ENCODE measurements at places on chromosomes 4 and X.
A peak's percentile ranks its signal among the peaks of the same experiment; 100 is the strongest.

GRCh38 chr4:4714331-4714730, 145.1 kb upstream of the MSX1 start:
- DNase-seq: no peak

DNA sequence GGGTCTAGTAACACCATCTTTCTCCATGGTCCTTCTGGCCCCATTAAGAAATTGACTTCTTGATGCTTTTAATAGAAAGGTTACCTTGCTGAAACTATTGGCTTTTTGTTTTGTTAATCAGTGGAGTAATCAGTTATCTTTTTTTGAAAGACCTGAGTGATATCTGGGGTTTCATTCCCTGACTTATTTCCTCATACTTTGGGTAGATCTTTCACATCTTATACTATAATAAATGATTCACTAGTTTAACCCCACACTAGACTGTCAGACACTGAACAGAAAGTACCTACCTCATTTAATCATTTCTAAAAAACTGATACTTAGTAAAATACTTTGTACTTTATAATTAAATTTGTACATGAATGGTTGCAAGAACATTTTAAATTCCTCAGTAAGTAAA, 1021.1 kb downstream of the STIM2 start:
- no peak for DNase-seq

GRCh38 chrX:53918702-53919101, 125.6 kb downstream of the PHF8 start:
- no peak for DNase-seq

- DNase-seq: no peak
Measured at GRCh38 chr4:28313729-28314713, 1453.4 kb downstream of the STIM2 start.

DNA sequence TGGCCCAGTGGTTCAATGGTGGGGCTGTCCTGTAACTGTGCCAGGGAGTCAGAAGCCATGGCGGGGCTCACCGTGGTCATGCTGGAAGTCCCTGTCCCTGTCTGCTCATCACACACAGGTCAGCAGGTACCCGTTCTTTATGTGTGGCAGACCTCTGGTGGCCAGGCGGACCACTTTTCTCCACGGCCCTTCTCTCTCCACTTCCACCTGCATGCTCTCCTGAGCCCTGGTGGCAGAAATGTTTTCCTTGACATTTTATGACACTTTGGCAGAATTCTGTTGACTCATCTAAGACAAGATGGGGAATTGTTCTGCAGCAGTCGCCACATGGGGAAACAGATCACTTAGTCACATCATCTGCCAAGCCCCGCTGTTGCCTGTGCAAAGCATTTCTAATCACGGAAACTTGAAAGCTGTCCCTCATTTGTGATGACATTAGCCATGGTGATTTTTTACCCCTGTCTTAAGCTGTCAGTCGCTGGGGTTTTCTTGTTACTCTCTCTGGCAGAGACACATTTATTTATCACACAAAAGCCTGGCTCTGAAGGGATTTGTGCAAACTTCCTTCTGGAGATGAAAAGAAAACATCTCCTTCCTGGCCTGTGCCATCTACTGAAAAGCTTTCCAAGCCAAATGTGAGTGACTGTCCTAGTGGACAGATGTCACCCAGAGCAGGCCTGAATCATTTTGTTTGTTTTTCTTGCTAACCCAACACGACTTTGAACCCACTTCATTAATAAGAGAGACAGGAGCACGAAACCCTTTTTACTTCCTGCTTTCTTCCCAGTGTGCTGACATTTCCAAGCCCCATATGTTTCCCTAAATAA, 38.8 kb upstream of the STIM2 start:
- no peak for DNase-seq

GRCh38 chr4:99921174-99921573, 25.2 kb downstream of the DNAJB14 start:
- DNase-seq: no peak

DNA sequence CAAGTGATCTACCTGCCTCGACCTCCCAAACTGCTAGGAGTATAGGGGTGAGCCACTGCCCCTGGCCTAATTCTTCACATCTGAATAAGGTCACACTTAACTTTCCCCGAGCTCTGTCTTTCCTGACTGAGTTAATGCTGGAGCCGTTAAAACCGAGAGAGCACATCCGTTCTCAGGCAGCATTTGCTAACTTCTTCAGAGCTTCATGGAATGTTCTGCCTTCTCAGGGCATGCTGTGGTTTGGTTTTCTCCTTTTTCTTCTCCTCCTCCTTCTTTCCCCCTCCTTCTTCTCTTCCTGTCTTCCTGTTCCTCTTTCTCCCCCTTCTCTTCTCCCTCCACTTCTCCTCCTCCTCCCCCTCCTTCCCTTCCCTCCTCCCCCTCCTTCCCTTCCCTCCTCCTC, 119.9 kb downstream of the ASMT start:
- DNase-seq: peak; percentile 27

DNA sequence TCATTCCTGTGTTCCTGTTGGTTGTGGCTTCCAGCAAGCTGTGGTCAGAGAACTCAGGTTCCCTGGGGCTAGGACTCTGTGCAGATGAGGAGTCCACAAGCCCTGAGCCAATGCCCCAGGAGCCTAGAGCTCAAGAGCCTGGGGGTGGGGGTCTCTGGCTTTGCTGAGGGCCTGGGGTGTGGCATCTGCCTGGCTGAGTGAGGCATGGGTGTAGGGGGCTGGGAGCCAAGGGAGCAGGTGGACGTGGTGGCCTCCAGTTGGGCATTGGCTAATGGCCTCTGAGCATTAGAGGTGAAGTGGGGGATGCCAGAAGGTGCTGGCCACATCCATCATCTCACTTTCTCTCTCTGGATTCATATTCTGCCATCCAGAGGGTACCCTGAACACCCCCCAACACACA, 5.3 kb upstream of the MAMLD1 start:
- DNase-seq: no peak

- no peak for DNase-seq
Measured at GRCh38 chrX:40485102-40485826, 95.5 kb upstream of the ATP6AP2 start.

- no peak for DNase-seq
Measured at GRCh38 chr4:23023121-23023520, 330.4 kb downstream of the GBA3 start.

GRCh38 chr4:1090465-1091440, 22.6 kb downstream of the RNF212 start:
- no peak for DNase-seq

DNA sequence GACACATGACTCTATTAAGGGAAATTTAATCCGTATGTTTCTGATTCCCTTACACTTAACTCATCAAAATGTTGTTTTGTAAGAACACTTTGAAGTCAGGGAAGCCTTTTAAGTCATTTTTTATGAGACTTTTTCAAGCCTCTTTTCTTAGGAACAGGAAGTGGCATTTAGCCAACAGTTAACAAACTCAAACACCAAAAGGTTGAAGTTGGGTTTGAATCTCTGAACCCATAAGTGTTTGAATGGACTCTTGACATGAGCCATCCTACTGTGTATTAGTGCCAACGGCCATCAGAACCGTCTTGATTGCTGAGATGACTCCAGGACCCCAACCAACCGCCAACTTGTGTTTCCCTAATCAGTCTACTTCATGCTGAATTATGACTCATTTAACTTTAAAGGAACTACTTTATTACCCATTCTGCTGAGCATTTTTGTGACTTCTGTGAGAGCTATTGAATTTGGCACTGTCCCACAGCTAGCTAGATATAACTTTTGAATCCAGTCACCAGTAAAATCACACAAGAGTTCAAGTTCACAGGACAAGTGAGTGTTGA, 209.1 kb upstream of the FAT1 start:
- peak; percentile 58 for DNase-seq

- no peak for DNase-seq
Measured at GRCh38 chr4:108466936-108467902, 153.2 kb upstream of the RPL34 start.

GRCh38 chr4:139890816-139891215, 225.2 kb downstream of the MGST2 start:
- no peak for DNase-seq

GRCh38 chr4:13849778-13850177, 222.3 kb upstream of the BOD1L1 start:
- DNase-seq: no peak

DNA sequence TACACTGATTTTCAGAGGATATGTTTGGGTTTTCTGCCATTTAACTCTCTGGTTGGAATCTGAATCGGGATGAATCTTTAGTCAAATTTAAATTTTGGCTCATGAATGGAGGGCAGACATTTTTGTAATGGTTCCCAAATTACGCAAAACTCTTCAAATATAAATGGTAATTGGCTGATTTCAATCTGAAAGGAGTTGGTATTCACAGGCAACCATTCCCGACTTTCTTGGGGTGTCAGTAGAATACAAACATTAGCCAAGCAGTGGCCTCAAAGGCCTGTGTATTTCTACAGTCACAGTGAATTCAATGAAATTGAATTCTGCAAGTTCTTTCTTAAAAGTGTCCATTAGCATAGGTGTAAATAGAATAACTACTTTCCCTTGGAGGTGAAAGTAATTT, 668.8 kb upstream of the PRKX start:
- DNase-seq: no peak

DNA sequence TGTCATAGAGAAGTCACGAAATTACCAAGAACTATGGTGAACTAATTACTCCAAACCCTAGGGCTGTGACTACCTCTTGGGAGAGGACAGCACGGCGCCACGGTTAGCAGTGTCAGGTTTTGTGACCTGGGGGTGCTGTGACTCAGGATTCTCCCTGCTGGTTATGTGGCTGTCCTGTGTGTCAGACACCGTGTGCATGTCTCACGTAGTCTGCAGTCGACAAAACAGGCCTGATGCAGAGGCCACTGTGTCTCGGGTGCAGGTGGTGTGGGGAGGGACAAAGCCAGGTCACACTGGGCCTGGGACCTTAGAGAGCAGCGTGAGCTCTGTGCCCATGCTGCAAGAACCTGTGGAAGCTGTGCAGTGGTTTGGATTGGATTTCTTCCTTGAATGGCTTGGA, 34.1 kb downstream of the TNIP2 start:
- no peak for DNase-seq

GRCh38 chr4:153555730-153556434, 89.7 kb downstream of the TMEM131L start:
- no peak for DNase-seq

GRCh38 chr4:8844976-8845690, 26.5 kb downstream of the HMX1 start:
- no peak for DNase-seq

GRCh38 chr4:159041054-159042034, 61.5 kb upstream of the RAPGEF2 start:
- DNase-seq: peak; percentile 26

DNA sequence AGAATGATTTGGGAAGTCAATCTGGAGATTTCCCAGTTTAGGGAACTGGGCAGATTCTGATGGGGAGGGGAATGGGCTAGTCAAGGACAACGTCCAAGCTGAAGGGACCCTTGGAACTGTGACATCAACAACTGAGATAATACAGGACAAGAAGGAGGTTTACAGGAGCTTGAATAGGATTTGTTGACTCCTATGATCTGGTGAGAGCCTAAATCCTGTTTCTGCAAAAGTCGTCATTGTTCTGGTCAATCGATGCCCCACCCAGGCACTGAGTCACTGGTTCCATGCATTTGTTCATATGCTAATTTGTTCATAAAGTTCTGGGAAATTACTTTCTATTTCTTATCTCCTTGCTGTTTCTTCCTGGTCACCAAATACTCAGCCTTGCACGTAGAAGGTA, 15.3 kb upstream of the PDGFRA start:
- DNase-seq: no peak

- peak; percentile 26 for DNase-seq
Measured at GRCh38 chrX:54357414-54358377, at the start of gene WNK3. Gene WNK3, minus strand, starts transcription at chrX:54358046.

DNA sequence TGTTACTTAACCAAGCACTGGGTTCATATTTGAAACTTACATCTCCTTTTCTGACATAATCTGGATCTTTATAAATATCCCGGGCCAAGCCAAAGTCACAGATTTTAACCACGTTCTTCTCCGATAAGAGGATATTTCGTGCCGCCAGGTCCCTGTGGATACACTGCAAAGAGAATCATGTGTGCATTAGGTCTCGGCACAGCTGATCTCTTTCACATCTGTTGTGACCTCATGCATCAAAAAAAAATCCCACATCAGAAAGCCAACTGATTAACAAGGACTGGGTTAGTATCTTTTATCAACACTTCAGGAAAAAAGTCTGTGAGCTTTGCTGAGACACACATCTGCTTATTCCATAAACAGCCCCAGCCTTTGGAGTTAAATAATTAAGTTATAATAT, 35.5 kb downstream of the KDR start:
- no peak for DNase-seq

DNA sequence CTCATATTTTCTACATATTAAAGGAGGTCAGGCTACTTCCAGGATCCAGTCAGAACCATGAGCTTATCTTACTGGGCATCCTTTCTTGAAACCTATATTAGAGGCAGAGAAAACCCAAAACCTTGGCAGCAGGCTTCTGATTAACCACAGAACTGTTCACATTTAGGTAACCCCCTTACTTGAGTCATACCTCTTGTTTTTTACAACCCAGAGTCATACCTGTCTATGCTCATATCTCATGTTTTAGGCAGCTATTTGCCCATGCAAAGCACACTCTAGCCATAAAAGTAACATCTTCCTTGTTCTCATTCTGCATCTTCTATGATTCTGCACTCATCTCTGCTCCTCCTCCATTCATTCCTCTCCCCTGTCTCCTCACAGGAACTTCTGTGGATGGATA, 138.0 kb upstream of the SMIM31 start:
- no peak for DNase-seq

GRCh38 chrX:121151293-121151692, 103.9 kb downstream of the GLUD2 start:
- no peak for DNase-seq

DNA sequence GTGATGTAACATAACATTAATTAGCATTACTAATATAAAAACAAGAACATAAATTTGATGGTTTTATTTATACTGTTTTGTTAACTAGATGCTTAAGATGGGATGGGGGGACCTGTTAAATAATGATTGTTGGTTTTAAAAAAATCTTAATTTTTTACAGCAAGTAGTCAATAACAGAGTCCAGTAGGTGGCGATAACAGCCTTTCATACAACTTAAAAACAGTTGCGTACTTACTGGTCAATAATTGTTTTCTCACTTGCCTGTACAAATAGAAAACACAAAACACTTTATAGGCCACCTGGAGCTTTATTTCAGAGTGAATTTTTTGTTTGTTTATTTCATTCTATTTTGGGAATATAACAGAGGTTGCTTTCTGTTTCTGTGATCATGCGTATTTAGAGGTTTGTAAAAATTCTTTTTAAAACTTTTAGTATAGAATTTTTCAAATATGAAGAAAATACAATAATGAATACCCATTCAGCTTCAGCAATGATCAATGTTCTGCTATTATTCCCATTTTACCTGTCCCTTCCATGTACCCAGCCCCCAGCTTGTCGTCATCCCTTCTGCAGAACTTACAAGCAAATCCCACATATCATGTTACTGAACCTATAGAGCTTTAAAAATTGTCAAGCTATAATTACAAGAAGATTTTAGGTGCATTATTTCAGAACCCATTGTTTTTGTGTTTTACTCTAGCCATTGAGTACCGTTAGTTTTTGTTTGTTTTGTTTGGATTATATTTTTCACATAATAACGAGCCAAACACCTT, 97.1 kb downstream of the MRPL1 start:
- peak; percentile 46 for DNase-seq

GRCh38 chr4:76087007-76087769, 12.7 kb downstream of the ART3 start:
- peak; percentile 84 for DNase-seq

GRCh38 chr4:1241936-1242505, 6.9 kb downstream of the CTBP1 start:
- DNase-seq: no peak

GRCh38 chrX:44143061-44143602, 169.9 kb upstream of the NDP start:
- no peak for DNase-seq

All from KBM-7 (cell line).